ENCODE measurements at places on chromosomes 3 and 15. TPM values are rescaled to one million over a fixed set of nuclear protein-coding genes. Genes with fewer than 3 reads are reported as not detected.

ROBO2 gene
- total RNA-seq: 42.3 TPM

RTP3 gene
- not detected for total RNA-seq

CELF6 gene
- 1.3 TPM for total RNA-seq

HDAC11 gene
- 8.8 TPM for total RNA-seq

TFRC gene
- 115 TPM for total RNA-seq

CCDC54 gene
- total RNA-seq: not detected

GMNC gene
- total RNA-seq: not detected

ZBED2 gene
- total RNA-seq: 1.4 TPM

MORC1 gene
- total RNA-seq: not detected

FRMD5 gene
- 0.69 TPM for total RNA-seq

TUSC7 gene
- not detected for total RNA-seq

DNA sequence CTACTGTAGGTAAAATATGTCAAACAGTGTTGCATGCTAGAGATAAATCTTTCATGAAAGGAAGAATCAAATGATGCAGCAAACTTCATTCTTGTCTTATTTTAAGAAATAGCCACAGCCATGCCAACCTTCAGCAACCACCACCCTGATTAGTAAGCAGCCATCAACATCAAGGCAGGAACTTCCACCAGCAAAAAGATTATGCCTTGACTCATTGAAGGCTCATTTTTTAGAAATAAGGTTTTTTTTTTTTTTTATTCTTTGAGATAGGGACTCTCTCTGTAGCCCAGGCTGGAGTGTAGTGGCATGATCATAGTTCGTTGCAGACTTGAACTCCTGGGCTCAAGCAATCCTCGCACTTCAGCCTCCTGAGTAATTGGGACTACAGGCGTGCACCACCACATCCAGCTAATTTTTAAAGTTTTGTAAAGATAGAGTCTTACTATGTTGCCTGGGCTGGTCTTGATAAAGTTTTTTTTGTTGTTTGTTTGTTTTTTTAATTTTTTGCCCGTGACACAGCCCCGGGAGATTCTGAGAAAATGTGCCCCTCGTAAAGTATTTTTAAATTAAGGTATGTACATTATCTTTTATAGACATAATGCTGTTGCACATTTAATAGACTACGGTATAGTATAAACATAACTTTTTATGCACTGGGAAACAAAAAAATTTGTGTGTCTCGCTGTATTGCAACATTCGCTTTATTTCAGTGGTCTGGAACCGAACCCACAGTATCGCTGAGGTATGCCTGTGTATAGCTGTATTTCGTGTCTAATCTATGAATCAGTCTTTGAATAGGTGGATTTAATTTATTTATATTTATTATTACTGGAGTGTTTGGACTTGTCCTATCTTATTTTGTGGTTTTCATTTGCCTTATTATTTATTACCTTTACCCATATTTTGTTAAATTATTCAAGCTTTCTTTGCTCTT lies 23.3 kb downstream of the SNRK start:
- no peak for DNase-seq

DNA sequence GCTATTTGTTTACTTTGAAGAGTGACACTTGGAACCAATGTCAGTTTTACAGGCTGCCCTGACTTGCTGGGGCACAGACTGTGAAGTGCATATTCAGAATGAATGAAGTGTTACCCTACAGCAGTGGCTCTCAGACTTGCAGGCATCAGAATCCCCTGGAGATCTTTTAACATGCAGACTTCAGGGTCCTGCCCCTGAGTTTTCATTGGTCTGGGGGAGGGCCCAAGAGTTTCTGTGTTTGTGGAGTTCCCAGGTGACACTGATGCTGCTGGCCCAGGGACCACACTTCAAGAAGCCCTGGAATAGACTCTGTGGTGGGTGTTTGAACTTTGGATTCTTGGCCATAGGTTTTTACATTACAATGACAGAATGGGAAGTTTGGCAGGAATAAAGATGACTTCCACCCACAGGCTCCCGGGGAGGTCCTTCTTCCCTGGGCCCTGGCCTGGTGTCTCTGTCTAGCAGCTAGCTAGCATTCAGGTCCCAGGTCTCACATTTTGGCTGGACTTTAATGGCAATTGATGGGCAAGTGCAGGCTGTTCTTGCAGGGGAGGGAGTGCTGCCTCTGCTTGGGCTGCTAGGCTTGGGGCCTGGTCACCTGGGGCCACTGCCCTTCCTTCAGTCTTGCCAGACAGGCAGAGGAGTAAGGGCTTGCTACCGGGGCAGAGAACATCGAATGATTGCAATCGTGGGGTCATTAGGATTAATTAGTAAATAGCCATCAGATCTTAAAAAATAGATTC lies 149.0 kb downstream of the APBA2 start:
- no peak for DNase-seq

GRCh38 chr3:61111825-61112224 lies 139.4 kb downstream of the FHIT start:
- DNase-seq: no peak

GRCh38 chr3:120171134-120171873 lies 77.1 kb upstream of the GSK3B start:
- DNase-seq: no peak

DNA sequence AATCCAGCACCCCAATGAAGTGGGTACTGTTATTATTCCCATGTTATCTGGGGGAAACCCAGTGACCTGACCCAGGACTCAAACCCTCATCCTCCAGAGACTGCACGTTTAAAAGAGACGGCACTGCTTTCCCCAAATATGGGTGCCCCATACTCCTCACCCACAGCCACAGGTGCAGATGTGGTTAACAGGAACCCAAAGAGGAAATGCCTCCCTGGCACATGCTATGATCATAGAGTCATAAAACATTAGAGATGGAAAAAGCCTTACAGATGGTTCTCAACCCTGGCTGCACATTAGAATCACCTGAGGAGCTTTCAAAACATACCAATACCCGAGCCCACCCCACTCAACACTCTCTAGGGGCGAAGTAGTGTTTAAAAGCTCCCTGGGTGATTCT lies 111.5 kb downstream of the SEMA5B start:
- DNase-seq: no peak

DNA sequence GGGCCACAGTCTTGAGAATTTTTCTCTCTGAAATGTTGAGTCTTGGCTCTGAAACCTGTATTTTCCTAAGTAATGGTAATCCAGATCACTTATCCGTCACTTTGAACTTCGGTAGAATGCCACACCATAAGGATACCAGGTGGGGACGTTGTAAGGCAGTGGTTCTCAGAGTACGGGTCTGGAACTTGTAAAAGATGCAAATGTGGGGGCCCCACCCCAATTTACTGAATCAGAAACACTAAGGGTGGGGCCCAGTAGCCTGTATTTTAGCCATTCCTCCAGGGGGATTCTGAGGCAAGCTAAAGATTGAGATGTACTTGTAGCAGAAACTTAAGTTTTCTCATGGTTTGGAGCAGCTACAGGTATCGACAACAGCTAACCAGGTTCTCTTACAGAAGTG lies 555.3 kb downstream of the FOXP1 start:
- DNase-seq: no peak

DNA sequence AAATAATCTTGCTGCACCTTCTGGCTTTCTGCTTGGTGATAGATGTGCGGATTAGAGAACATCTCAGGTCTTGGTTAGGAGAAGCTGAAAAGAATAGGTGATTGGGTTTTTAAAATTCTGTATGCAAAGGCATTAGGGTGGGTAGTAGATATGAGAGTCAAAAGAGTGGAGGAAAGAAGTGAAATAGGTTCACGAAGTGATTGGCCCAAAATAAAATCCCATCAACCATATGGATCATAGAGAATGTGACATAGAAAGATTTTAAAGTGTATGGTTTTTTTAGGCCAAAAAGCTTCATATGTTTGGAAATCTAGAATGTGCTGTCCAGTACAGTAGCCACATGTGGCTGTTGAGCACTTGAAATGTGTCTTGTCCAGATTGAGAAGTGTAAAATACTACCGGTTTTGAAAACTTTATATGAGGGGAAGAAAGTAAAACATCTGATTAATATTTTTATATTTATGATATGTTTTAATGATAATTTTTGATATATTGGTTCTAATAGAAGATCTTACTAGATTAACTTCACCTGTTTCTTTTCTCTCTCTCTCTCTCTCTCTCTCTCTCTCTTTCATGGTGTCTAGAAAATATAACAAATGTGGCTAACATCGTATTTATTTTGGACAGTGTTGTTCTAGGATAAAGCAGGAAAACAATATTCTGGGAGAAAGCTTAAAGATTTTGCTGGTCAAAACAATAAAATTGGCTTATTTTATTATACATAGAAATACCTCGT lies 2.9 kb downstream of the MBNL1 start:
- DNase-seq: no peak

DNA sequence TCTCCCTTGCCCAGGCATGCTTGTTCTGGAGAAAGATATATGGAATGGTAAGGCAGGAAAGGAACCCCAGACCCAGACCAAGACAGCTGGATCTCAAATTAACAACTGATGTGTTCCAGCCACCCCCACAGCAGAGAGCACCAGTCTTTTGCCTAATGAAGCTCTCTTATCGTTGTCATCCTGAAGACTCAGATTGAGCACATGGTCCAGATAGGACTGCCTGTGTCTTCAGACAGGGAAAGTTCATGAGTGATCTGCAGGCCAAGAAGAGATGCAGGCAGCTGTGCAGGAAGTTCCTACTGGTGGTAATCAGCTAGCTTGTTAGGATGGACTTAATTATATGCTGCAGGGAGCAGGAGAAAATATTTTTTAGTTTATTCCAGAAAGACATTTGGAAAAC lies 53.3 kb downstream of the PPP2R3A start:
- peak; percentile 34 for DNase-seq

GRCh38 chr3:133509488-133509887 lies 64.0 kb upstream of the CDV3 start:
- DNase-seq: no peak

DNA sequence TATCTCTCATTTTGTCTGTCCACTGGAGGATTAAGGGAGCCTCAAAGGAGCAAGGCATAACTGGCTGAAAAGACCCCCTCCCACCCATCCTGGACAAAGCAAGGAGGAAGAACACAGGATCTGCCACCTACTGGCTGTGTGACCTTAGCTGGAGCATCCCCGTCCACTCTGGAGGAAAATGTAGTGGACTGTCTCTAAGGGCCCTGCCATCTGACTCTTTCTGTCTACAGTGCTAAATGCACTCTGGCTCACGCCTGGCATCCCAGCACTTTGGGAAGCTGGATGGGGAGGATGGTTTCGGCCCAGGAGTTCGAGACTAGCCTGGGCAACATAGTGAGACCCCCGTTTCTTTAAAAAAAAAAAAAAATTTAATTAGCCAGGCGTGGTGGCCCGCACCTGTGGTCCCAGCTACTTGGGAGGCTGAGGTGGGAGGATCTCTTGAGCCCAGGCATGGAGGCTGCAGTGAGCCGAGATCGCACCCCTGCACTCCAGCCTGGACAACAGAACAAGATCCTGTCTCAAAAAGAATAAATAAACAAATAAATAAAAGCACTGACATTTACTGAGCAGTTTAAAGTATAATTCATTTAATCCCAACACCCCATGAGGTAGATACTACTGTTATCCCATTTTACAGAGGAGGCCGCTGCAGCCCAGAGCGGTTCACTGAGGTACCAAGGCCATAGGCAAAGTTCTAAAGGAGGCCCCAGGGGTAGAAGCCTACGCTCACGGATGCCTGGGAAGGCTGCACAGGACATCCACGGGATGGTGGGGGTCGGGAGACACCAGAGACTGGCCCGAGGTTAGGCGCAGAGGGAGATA lies 1.1 kb downstream of the TBC1D2B start:
- no peak for DNase-seq

DNA sequence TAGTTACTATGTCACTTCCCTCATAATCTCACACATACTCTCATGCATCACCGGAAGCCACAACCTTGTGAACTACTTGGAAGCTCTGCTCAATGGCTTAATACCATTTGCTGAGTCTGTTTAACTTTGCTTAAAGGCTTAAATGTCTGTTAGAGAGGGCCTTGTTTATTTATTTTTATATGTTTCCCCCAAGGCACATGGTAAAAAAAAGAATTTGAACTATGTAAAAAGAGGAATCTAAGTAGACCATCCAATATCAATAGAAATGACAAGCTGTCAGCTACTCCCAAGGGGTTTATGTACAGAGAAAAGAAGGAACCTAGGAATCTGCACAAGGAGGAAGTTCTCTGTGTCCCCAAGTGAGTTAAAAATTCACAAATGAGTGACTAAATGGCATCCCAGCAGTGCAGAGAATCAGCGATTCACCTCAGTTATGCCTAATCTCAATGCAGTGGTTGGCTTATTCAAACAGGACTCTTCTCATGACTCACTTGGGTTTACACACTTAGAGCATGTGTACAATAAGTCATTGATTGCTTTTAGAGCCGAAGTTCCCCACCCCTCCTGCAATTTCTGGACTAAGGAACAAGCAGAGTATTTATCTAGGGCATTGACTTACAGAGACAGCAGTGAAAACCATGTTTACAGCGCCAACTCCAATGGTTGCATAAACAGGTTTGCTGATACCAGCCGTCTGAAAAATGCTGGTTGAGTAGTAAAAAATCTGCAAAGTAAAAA lies 24.4 kb downstream of the SLC2A2 start:
- peak; percentile 4 for DNase-seq

DNA sequence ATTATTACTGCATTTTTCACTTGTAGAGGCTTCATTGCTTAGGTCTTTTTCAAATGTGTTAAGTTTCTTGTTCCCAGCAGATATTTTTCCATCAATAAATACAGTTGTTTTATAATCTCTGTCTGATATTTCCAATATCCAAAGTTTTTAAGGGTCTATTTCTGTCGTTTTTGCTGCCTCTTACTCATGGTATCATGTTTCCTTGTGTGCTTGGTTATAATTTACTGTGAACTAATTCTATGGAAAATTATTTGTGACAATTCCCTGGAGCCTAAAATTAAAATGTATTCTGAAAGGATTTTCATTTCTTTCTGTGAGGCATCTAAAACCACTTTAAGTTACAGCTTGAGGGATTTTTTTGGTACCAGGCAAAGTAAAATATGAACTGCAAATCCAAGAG lies 17.5 kb downstream of the TBC1D5 start:
- DNase-seq: no peak

DNA sequence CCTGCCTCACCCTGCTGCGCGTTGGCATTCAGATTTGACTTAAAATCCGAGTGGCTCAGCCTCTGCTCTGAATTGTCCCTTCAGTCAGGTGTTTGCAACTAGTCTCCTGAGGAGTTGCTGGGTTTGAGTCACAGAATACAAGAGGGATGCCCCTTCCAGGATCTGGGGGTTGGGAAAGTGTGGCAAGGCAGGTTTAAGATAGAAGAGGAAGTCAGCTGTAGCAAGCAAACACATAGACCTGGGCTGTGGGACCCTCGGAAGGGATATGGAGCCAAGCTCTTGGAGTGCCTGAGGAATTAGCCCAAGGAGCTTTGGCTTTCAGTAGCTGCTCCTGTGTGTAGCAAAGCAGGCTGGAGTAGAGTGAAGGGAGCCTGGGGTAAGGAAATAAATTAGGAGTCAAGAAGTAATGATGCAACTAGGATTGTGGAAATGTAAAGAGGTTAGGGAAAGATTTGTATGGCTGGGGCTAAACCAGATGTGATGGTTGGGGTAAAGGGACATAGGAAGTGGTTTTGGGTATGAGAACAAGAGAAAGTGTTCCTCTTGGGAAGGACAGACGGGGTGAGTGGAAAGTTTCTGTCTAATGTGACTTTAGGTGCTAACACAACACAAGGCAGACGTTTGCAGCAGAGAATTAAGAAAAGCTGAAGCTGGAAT lies 41.2 kb downstream of the RAB7A start:
- no peak for DNase-seq

- DNase-seq: no peak
These were observed 506.1 kb upstream of the PROK2 start for GRCh38 chr3:72290859-72291638.

Data from skin of body (tissue), 3 donors.